ENCODE measurements at places on chromosomes 4 and X. TPM values are rescaled to one million over a fixed set of nuclear protein-coding genes. Genes with fewer than 3 reads are reported as not detected.

MRFAP1 gene
- total RNA-seq = 142 TPM

PABPC1L2A gene
- not detected for total RNA-seq

AFP gene
- 0.90 TPM for total RNA-seq

EDA gene
- 1.4 TPM for total RNA-seq

EXOC1L gene
- not detected for total RNA-seq

TCEAL9 gene
- 225 TPM for total RNA-seq

CHST7 gene
- total RNA-seq = 4.2 TPM

CSAG1 gene
- not detected for total RNA-seq

GAGE12C gene
- total RNA-seq = not detected

TSPAN7 gene
- 0.82 TPM for total RNA-seq

EDA2R gene
- total RNA-seq = 9.2 TPM

TCEAL7 gene
- total RNA-seq = 52.5 TPM

MID2 gene
- total RNA-seq = 14.6 TPM

NXF2B gene
- total RNA-seq = not detected

PRDM5 gene
- total RNA-seq = 18.4 TPM

LNX1 gene
- total RNA-seq = 1.6 TPM

GAGE12J gene
- not detected for total RNA-seq
